Large intestine (tissue), 12 donors: ENCODE measurements at places on chromosomes 3 and 15. TPM values are rescaled to one million over a fixed set of nuclear protein-coding genes. Genes with fewer than 3 reads are reported as not detected.
A peak's percentile ranks its signal among the peaks of the same experiment; 100 is the strongest.

- peaks cover 2% of the 10 kb centered on the region for H3K27me3 ChIP-seq
- no peaks in the 10 kb centered on the region for H3K36me3 ChIP-seq
- H3K4me3 ChIP-seq = no peak overlapping the region
- no peak overlapping the region for H3K27ac ChIP-seq
- DNase-seq = no peak
- no peaks in the 10 kb centered on the region for H3K4me1 ChIP-seq
Observed at GRCh38 chr15:31586841-31587240, 260.2 kb downstream of the KLF13 start.

- H3K4me3 ChIP-seq = no peak overlapping the region
- no peaks in the 10 kb centered on the region for H3K36me3 ChIP-seq
- no peaks in the 10 kb centered on the region for H3K4me1 ChIP-seq
- H3K27me3 ChIP-seq = peaks cover 9% of the 10 kb centered on the region
Observed at GRCh38 chr15:91132079-91132478, 32.0 kb downstream of the SV2B start.

- H3K27me3 ChIP-seq = no peaks in the 10 kb centered on the region
- H3K27ac ChIP-seq = no peak overlapping the region
- no peak for DNase-seq
- no peak overlapping the region for H3K4me3 ChIP-seq
- H3K4me1 ChIP-seq = no peaks in the 10 kb centered on the region
Observed at GRCh38 chr15:58870451-58870850, 63.0 kb downstream of the SLTM start.

- no peaks in the 10 kb centered on the region for H3K36me3 ChIP-seq
- no peak for DNase-seq
- H3K27me3 ChIP-seq = no peaks in the 10 kb centered on the region
- H3K27ac ChIP-seq = no peak overlapping the region
Observed at GRCh38 chr3:146416366-146416765, 53.0 kb downstream of the PLSCR2 start.

GRCh38 chr15:88574077-88574476 is 27.6 kb upstream of the DET1 start:
- peaks cover 15% of the 10 kb centered on the region for H3K4me1 ChIP-seq
- no peak overlapping the region for H3K4me3 ChIP-seq
- no peaks in the 10 kb centered on the region for H3K36me3 ChIP-seq
- no peaks in the 10 kb centered on the region for H3K27me3 ChIP-seq

The METTL6 gene
- 16.7 TPM for polyA plus RNA-seq

DNA sequence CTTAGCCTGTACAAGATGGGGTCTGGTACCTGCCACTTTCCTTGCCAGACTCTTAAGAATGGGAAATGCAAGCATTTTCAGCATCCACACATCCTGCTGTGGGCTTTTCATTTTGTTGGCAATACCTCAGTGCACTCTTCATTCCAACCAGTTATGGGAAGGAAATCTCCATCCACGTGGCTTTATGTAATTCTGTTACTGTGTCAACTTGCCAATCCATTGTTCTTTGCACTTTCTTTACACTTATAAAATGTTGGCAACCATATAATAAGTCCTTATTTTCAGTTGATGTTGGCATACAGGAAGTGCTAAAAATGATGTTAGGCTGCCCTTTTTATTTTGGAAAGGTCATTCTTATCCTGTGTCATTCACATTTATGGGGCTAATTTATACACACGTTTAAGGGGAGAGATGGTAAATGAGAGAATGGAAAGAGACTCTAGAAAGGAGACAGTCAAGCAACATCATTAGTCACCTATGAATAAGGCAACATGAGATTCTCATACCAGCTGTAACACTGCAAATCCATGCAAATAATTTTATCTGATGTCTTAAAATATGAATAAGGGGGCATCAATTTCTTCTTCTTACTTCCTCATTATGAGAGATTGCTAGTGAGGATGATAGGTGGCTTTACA is 238.7 kb downstream of the CHST2 start:
- no peaks in the 10 kb centered on the region for H3K27me3 ChIP-seq
- no peak for DNase-seq
- H3K4me3 ChIP-seq = no peak overlapping the region
- no peaks in the 10 kb centered on the region for H3K4me1 ChIP-seq

DNA sequence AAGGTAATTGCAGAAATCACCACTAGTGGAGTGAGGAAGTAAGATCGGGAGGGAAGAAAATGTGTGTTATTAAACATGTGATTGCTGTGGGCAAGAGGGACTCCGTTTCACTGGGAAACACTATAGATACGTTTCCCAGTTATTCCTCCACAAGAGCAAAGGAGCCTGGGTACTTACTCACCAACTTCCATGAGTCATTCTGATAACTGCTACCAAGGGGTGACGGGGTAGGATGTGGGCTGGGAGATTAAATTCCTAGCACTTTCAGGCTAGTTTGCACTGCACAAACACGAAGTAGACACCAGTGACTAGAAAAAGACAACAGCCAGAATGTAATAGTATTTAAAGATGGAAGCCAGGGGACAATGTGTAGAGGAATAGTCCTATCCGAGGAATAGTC is 812.9 kb upstream of the CFAP20DC start:
- no peak overlapping the region for H3K27ac ChIP-seq
- no peaks in the 10 kb centered on the region for H3K4me1 ChIP-seq
- H3K4me3 ChIP-seq = no peak overlapping the region

DNA sequence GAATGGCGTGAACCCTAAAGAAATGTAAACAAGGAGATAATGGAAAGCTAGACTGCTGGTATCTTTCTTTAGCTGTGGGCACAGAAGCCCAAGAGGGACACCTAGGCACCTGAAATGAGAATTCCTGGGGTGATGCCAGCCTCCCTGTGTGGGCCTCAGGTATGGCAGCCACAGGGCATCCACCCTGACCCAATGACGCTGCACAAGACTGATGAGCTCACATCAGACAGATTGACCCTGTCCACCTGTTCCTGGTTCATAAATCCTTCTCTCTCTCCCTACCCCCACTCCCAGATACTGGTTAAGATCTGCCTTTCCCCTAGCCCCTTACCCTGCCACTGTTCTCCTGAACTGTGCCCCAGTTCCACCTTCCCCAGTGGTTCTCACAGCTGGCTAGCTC is 1.5 kb downstream of the GLB1 start:
- no peaks in the 10 kb centered on the region for H3K27me3 ChIP-seq
- DNase-seq = peak; percentile 52
- no peak overlapping the region for H3K27ac ChIP-seq
- H3K4me1 ChIP-seq = no peaks in the 10 kb centered on the region
- H3K36me3 ChIP-seq = peaks cover 34% of the 10 kb centered on the region
- peak overlapping the region; percentile 94 for H3K4me3 ChIP-seq

GRCh38 chr15:72233769-72234168 is 2.8 kb upstream of the PKM start:
- H3K4me1 ChIP-seq = peaks cover 13% of the 10 kb centered on the region
- no peak overlapping the region for H3K4me3 ChIP-seq
- no peaks in the 10 kb centered on the region for H3K36me3 ChIP-seq
- no peak overlapping the region for H3K27ac ChIP-seq

GRCh38 chr15:89332446-89332845 is 2.2 kb downstream of the POLG start:
- peaks cover 6% of the 10 kb centered on the region for H3K4me1 ChIP-seq
- no peak for DNase-seq
- no peak overlapping the region for H3K4me3 ChIP-seq
- no peaks in the 10 kb centered on the region for H3K27me3 ChIP-seq

The KLHL40 gene
- polyA plus RNA-seq = 0.25 TPM

GRCh38 chr15:71752604-71753289 is 57.6 kb upstream of the NR2E3 start:
- peaks cover 8% of the 10 kb centered on the region for H3K36me3 ChIP-seq
- peak overlapping the region; percentile 74 for H3K27ac ChIP-seq
- DNase-seq = peak; percentile 79
- peaks cover 36% of the 10 kb centered on the region for H3K4me1 ChIP-seq
- no peaks in the 10 kb centered on the region for H3K27me3 ChIP-seq

- peaks cover 8% of the 10 kb centered on the region for H3K36me3 ChIP-seq
- H3K27me3 ChIP-seq = no peaks in the 10 kb centered on the region
- no peak overlapping the region for H3K4me3 ChIP-seq
- no peak overlapping the region for H3K27ac ChIP-seq
- DNase-seq = no peak
- no peaks in the 10 kb centered on the region for H3K4me1 ChIP-seq
Observed at GRCh38 chr15:71154607-71155200, 39.4 kb downstream of the THSD4 start.

The GALK2 gene
- 25.0 TPM for polyA plus RNA-seq

The ILDR1 gene
- 3.2 TPM for polyA plus RNA-seq

GRCh38 chr15:32852771-32853170 is 135.0 kb downstream of the GREM1 start:
- no peaks in the 10 kb centered on the region for H3K4me1 ChIP-seq
- no peaks in the 10 kb centered on the region for H3K27me3 ChIP-seq
- H3K27ac ChIP-seq = no peak overlapping the region
- DNase-seq = no peak
- no peaks in the 10 kb centered on the region for H3K36me3 ChIP-seq
- H3K4me3 ChIP-seq = no peak overlapping the region

The TM6SF1 gene
- polyA plus RNA-seq = 1.4 TPM

The MELTF gene
- polyA plus RNA-seq = 414 TPM

- peak overlapping the region; percentile 54 for H3K27ac ChIP-seq
- no peaks in the 10 kb centered on the region for H3K27me3 ChIP-seq
- no peak overlapping the region for H3K4me3 ChIP-seq
Observed at GRCh38 chr3:45640091-45640507, 45.5 kb downstream of the LIMD1 start.

GRCh38 chr15:76107169-76107568 is 47.4 kb downstream of the TMEM266 start:
- DNase-seq = no peak
- H3K27ac ChIP-seq = no peak overlapping the region
- no peaks in the 10 kb centered on the region for H3K4me1 ChIP-seq

DNA sequence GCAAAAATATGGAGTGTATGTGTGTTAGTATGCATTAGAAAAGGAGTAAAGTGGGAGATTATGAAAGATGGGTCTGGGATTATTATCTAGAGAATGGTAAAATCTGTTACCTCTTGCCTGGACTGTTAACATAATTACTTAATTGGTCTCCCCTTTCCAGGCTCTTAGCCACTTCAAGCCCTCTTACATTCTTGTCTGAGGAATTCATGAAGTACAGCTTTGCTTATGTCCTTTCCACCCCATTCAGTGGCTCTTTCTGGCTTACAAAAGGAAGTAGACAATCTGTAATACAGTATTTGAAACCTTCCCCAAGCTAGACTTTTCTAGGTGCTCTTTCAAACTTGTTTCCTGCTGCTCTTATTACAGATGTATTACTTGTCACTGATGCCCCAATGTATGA is 129.8 kb downstream of the MBNL1 start:
- peaks cover 3% of the 10 kb centered on the region for H3K4me1 ChIP-seq
- DNase-seq = no peak
- H3K27me3 ChIP-seq = no peaks in the 10 kb centered on the region
- no peak overlapping the region for H3K27ac ChIP-seq
- peaks cover 4% of the 10 kb centered on the region for H3K36me3 ChIP-seq

DNA sequence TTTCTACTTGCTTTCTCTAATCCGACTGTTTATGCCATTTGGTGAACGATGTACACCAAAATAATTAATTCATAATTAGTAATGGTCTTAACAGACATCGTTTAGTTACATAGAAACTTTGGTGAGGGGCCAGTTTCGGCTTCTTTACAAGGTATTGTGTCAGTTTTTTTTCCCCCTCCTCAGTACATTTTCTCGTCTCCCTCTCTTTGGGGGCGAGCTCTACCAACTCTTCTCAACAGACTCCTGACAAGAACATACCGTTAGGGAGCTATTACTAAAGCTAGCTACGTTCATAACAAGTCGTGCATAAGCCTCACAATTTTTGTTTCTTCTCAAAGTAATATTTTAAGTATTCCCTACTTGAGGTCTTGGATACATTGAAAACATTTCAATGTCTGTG is 1.4 kb downstream of the U2SURP start:
- DNase-seq = no peak
- peak overlapping the region; percentile 93 for H3K27ac ChIP-seq
- H3K4me3 ChIP-seq = peak overlapping the region; percentile 88
- no peaks in the 10 kb centered on the region for H3K36me3 ChIP-seq
- H3K27me3 ChIP-seq = no peaks in the 10 kb centered on the region

DNA sequence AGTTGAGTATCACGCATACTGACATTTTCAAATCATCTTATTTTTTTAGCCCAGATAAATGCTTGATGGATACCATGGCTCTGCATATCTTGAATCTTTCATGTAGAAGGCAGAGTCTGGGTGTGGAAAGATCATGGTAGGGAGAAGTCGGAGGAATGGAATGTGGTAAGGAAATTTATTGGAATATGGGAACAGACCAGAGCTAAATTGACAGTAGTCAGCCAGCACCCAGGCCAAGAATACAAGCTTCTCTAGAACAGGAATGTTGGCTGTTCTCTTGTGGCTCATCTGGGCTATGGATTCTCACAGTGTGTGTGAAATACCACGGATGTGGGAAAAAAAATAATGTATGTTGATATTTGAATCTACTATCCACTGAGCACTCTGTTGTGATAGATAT is 305.7 kb upstream of the COL8A1 start:
- no peaks in the 10 kb centered on the region for H3K4me1 ChIP-seq
- H3K36me3 ChIP-seq = no peaks in the 10 kb centered on the region
- no peak overlapping the region for H3K27ac ChIP-seq
- H3K27me3 ChIP-seq = no peaks in the 10 kb centered on the region
- DNase-seq = no peak
- H3K4me3 ChIP-seq = no peak overlapping the region

- peaks cover 20% of the 10 kb centered on the region for H3K36me3 ChIP-seq
- no peak overlapping the region for H3K4me3 ChIP-seq
- H3K27ac ChIP-seq = no peak overlapping the region
- DNase-seq = no peak
Observed at GRCh38 chr3:128287216-128287615, 133.9 kb downstream of the EEFSEC start.

The ACSBG1 gene
- 1.1 TPM for polyA plus RNA-seq

The IGF2BP2 gene
- polyA plus RNA-seq = 87.7 TPM

DNA sequence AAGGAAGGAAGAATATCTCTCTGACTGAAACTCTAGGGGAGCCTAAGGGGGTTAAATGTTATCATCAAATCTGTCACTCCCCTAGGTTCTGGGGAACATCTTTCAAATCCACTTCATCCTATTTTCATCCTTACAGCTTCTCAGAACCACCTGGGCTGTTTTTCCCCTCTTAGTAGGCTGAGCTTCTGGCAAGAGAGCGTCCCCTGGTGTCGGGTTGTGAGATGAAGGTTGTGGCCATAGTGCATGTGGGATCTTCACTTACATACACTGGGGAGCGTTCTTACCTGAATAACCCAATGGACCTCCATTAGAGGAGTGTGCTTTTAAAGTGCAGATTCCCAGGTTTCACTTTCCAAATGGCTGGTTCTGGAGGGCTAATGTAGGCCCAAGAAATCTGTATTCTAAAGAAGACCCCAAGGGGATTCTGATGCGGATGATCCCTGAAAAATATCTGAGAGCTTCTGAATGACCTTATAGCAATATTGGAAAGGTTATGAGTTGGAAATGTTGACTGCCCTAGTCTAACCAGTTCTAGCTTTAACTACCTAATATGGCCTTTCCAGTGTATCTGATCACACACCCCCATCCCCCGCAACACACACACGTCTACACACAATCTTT is 663.7 kb downstream of the AGBL1 start:
- H3K36me3 ChIP-seq = no peaks in the 10 kb centered on the region
- H3K4me1 ChIP-seq = no peaks in the 10 kb centered on the region
- no peaks in the 10 kb centered on the region for H3K27me3 ChIP-seq
- no peak overlapping the region for H3K4me3 ChIP-seq
- DNase-seq = peak; percentile 54
